ENCODE measurements at places on chromosomes 7 and 10.

DNA sequence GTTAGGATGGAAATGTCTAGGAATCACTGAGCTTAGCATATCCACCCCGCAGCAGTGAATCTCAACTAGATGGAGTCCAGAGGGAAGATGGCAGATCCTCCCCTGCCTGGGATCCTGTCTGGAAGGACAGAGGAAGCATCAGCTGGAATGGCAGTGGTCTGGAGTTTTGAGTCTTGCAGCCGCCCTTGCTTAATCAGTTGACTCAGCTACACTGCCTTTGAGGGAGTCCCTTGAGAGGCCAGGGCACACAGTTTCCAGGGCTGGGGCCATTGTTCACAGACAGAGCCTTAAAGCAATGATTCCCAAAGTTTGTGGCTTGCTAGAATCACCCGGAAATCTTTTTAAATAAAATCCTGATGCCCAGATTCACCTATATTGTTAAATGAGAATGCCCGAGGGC, 128.1 kb downstream of the NT5C2 start:
- DNase-seq = no peak

- peak; percentile 14 for DNase-seq
Measured at GRCh38 chr7:39741942-39742623, 118.7 kb downstream of the RALA start.

GRCh38 chr7:27972276-27972675, 208.3 kb downstream of the JAZF1 start:
- no peak for DNase-seq

- peak; percentile 67 for DNase-seq
Measured at GRCh38 chr7:39587393-39587792, 21.2 kb downstream of the YAE1 start.

- no peak for DNase-seq
Measured at GRCh38 chr7:114784746-114785145, 137.1 kb upstream of the MDFIC start.

DNA sequence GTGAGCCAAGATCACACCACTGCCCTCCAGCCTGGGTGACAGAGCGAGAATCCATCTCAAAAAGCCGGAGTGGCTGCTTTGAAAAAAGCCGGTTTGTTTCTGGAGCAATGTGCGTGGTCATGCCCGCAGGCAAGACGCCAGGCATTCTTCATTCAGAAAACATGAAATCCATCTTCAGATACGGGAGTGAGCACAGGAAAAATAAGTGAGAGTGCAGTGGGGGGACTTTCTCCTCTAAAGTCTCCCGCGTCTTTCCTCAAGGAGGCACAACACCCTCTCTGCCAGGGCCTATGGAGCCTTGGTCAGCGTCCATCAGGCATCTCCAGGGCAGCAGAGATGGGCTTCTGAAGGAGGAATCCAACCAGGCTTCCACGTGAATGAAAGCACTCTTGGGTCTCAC, 62.3 kb upstream of the DGKI start:
- no peak for DNase-seq

- no peak for DNase-seq
Measured at GRCh38 chr7:157568106-157568769, 231.4 kb downstream of the DNAJB6 start.
